Foreskin keratinocyte (primary cell): ENCODE measurements at places on chromosomes 6 and 20.

- DNase-seq = no peak
Observed at GRCh38 chr6:78909391-78909790, 42.0 kb downstream of the IRAK1BP1 start.

DNA sequence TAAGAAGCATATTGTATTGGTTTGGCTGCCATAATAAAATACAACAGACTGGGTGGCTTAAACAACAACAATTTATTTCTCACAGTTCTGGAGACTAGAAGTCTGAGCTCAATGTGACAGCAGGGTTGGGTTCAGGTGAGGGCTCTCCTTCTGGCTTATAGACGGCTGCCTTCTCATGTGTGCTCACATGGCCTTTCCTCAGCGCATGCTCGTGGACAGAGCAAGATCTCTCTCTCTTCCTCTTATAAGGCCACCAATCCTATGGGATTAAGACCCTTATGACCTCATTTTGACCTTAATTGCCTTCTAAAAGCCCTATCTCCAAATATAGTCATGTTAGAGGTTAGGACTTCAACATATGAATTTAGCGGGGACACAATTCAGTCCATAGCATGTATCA is 32.4 kb upstream of the GFOD1 start:
- DNase-seq = no peak

GRCh38 chr6:67825201-67825895 is 809.7 kb upstream of the ADGRB3 start:
- DNase-seq = no peak

DNA sequence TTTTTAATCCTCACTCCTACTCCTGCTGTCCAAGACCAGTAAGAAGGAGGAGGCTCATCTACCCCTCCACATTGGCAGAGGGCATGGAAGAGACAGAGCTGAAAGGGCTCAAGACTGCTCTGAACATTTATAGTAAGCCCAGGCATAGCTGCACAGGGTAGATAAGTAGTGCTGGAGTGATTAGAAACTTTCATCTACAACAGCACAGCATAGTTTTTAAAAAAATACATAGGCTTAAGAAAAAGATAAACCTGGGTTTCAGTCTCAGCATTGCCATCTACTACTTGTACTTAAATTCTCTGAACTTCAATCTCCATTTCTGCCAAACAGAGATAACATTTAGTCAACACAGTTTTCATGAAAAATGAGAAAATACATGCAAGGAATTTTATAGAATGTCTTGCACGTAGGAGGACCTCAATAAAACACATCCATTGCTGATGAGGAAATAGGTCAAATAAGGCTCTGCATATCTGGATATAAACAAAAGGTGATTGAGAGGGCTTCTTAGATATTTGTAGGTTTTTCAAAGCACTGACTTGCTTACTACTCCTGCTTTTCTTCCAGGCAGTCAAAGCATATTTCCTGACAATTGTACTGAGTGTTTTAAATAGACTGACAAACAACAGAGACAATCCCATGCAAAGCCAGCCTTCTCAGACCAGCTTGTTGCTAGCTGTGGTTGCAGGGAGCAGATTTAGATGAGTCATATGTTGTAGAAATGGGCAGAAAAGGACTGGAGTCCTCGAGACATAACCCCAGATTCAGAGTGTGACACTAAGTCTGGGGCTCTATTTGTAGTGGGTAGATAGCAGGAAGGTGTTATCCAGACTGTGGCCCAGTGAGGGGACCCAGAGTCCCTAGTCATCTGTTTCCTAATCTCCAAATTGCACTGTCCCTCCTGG is 107.4 kb upstream of the TAB2 start:
- DNase-seq = no peak

DNA sequence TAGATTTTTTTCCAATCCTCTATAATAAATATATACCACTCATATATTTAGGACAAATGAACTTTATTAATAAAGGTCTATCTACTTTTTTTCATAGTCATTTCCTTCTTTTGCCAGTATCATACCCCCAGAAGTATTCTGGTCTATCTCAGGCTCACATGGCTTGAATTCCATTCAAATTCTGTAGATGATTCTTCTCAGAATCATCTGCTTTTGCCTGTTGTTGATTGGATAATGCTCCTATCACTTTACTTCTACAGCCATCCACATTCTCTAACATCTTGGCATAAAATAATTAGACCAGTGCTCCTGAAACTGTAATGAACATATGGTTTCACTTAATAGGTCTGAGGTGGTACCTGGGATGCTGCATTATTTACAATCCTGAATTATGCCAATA is 121.2 kb downstream of the GFRAL start:
- no peak for DNase-seq

DNA sequence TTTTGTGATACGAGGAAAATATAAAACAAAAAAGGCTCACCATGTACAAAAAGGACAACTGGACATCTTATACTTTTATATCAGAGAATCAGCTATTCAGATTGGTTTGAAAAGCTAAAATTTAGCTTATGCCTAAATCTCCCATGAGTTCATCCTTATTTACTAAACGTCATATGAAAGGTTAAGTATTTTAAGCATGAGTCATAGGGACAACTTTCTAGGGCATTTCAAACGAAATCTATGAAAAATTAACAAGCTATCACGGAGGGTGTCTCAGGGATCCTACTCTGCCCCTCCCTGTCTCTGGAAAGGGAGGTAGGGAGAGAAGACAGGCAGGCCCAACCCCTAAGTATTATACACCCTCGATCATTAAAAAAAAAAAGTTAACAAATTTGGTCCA is 124.1 kb upstream of the LOC128125822 start:
- DNase-seq = no peak

DNA sequence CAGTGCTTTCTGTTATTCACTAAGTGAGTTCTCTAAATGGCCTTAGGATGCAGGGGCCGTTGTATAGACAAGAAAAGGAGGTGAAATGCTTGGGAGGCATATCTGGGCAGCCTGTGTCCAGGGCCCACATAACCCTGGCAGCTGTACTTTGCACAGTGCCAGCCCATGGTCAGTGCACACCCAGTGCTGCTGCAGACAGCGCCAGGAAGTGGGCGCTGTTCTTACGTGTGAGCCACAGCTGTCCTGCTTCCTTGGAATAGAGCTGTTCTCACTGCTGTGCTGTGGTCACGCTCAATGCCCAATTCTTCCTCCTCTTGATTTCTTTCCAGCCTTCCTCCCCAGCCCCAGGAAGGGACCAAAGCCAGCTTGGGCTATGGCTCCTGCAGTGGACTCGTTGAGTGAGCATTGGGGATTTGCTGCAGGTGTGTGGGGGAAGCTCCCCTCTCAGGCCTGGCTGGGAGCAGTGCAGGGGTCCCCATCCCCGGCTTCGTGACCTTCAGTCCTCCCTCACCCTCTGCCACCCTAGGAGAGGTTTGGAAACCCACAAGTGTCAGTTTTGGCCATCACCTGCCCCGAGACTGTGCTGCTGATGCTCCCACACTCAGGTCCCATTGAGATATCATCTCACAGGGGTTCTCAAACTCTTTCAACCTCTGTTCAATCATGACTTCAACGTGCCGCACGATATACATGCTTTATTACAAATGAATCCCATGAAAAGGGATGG is 246.8 kb upstream of the EXOC2 start:
- no peak for DNase-seq

DNA sequence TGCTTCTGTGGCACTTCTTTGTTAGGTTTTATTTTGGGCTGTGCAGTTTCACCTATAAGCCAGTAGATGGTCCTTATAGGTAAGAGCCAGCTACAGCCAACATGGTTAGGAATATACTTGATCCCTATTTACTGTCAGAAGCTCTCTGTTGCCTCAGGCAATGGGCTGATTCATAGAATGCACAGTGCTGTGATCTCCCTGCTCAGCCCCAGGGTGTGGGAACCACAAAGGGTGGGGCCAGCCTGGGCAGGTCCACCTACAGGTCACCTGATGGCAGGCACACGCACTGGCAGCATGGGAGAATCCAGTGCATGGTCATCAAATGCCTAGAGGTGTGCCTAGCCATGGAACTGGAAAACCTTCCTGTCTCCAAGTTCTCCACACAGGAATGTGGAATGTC is 191.9 kb downstream of the MOXD1 start:
- DNase-seq = peak; percentile 87

- no peak for DNase-seq
Observed at GRCh38 chr6:108157234-108157980, 8.4 kb upstream of the NR2E1 start.

DNA sequence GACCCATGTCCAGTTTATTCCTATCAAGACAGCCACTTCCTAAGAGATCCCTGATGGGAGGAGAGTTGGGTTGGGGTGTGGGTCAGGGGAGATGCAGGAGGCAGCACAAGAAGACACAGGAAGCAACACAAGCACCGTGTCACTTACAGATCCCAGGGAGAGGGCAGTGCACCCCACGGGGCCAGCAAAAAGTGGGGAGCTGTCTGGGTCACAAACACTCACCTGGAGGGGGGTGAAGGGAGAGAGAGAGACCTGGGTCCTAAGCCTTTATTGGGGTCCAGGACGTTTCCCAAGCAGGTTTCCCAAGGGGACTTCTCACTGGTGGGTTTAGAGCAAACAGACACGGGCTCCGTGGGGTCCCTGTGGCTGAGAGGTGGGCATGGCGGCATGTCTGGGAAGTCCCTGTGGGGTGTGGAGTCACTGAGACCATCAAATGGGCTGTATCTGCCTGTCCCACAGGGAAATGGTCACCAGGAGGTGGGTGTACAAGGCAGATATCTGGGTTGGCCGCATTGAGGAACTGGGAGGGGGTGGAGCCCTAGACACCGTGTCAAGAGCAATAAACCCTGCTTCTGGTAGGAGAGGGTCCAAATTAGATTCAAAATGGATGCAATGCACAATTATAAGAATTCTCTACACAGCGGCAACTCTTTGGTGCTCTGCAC is 1.6 kb upstream of the CD93 start:
- no peak for DNase-seq

DNA sequence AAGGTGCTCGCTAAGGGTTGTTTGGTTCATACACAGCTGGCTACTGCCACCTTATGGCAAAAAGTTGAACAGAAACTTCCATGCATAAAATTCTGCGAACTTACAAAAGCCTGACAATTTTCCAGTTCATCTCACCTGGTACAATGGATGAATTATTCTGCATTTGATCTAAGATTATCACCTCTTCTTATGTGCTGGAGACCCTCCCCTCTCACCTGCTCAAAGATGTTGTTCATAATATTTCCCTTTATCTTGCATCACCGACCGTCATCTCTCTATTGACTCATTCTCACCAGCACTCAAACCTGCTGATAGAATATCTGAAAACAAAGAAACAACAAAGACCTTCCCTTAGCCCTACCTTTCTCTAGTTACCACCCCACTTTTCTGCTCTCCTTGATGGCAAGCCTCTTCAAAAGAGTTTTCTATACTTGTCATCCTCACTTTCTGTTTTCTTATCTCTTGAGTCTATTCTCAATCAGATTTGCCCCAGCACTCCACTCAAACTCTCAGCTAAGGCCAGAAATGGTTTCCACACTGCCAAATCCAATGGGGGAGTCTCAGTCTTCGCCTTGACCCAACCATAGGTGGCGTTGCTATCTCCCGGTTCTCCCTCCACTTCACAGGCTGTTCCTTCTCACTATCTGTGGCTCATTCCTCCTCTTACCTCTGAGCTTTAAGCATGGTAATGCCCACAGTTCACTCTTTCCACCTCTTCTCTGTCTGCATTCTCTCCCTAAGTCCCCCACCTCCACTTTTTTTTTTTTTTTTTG is 25.8 kb downstream of the SNRNP48 start:
- DNase-seq = peak; percentile 12

DNA sequence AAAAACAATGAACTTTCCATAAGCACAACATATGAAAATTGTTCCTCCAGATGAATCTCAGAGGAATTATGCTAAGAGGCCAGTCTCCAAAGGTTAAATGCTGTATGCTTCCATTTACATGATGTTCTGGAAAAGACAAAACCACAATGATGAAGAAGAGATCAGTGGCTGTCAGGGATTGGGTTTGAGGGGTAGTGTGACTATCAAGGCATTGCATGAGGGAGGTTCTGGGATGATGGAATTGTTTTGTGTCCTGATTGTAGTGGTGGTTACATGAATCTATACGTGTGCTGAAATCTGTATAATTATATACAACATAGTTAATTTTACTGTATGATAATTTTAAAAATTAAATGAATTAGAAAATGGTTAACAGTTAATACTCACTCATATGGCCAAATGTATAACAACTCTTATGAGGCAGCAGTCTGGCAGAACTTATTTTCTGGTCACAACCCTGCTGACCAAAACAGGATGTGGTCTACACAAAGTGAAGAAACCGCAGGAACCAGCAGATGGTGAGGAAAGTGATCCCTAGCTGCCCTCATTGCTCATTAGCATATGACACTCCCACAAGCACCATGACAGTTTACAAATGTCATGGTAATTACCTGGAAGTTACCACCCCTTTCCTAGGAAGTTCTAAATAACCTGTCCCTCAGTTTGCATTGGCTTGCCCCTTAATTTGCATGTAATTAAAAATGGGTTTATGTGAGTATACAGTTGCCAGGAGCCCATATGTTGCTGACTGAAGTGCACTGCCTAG is 31.9 kb downstream of the NSFL1C start:
- DNase-seq = no peak

DNA sequence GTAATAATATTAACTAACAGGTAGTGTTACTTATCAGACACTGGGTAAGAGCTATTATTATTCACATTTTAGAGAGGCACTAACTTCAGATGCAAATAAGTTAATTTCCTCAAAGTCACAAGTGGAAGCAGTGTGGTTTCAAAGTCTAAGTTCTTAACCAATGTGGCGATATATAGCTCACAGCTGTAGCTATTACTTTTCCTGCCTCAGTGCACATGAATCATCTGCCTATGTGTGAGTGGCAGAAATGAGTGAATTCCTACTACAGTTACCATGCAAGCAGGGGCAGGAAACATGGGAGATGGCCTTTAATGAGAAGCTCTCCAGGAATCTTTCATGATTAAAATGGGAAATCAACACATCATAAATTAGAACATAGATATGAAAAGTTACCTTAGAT is 126.2 kb upstream of the EYA4 start:
- DNase-seq = peak; percentile 59

- DNase-seq = peak; percentile 30
Observed at GRCh38 chr6:36196113-36196879, at the start of gene BRPF3. BRPF3 (plus strand) TSS chr6:36196744; CDS start chr6:36200323, 3,579 bp downstream.

DNA sequence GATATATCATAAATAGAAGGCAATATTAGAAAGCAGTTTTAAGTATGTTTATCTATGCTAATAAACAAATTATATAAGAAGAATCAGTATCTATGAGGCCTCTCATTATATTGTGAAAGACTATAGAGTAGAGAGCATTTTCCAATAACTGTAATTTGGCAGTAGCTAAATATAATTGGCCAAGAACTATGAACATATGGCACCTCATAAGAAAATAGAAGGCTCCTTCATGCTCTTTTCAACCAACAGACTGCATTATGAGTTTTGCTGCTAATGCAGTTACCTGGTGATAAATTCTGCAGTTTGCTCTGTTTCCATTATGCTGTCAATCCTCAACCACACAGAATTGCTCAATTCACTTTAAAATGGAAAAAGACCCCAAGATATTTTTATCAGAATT is 221.1 kb downstream of the KHDC1L start:
- no peak for DNase-seq
